ENCODE measurements at places on chromosomes 13 and 19. TPM values are rescaled to one million over a fixed set of nuclear protein-coding genes. Genes with fewer than 3 reads are reported as not detected.
A peak's percentile ranks its signal among the peaks of the same experiment; 100 is the strongest.

DNA sequence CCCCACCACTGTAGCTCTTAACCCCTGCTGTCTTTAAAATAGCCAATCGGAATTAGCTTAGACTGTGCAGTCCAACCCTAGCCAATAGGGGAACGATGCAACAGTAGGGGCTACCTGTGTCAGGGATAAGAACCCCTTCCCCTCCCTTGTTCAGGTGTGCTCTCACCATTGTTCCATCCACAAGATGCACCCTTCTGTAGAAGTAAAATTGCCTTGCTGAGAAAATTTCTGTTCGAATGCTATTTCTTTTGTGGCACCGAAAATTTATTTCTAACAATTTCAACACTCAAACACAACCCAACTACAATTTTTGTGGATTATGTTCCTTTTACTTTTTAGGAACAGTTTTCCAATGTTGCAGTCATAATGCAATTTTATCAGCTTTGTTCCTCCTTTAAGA is 3.6 kb upstream of the ZNF583 start:
- DNase-seq, result no peak

DNA sequence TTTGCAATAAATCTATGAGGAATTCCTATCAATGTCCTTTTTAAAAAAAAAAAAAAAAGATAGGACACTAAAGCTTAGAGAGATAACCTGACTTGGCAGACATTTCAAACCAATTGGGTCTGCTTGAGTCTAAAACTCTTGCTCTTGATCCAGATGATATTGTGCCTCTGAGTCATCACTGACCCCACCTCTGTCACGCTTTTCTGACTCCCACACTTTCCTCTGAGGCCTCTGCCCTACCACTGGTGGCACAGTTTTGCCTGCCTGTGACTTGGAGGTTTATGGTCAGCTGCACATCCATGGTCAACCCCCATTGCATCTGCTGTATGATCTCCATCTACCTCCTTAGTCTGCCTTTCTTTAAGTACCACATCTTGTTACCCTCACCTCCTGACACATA is 328.7 kb downstream of the SPRY2 start:
- DNase-seq, result no peak

- peak; percentile 62 for DNase-seq
These were observed 5.9 kb upstream of the EHD2 start for GRCh38 chr19:47707135-47707925.

- no peak for DNase-seq
These were observed 879.3 kb downstream of the OLFM4 start for GRCh38 chr13:53907891-53908290.

DNA sequence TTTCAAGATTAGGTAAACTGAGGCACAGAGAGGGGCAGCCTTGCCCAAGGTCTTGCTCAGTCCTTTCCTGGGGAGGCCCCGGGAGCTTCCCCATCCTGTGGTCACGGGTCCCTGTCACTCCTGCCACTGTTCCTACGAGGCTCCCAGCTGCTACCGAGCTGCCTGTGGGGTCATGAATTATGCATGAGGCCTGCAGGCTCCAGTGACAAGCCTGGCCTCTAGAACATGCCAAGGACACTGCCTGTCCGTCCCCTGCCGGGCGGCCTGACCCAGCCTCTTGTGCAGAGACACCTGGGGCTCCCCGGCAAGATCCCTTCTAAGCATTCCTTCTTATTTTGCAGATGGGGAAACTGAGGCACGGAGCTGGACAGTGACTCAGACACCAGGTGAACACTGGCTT is 2.7 kb downstream of the FCHO1 start:
- DNase-seq, result no peak

DNA sequence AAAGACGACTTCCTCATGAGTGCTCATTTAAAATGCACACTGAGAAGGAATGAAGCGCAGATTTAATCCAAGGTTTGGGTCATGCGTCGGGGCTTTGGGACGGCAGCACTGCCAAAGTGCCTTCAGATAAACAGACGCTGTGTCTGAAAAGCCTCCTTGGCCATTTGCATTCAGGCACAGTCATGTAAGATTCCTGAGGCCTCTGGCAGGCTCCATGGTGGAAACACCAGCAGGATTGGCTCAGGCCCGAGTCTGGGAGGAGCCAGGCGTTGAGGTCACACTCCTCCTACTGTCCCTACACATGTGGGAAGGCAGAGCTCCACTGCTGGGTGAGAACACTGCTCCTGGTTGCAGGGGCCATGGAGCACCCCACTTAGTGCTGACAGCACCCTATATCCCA is 113.3 kb upstream of the KL start:
- DNase-seq, result no peak

- no peak for DNase-seq
These were observed 2.1 kb upstream of the ATP1A3 start for GRCh38 chr19:41995959-41996797.

DNA sequence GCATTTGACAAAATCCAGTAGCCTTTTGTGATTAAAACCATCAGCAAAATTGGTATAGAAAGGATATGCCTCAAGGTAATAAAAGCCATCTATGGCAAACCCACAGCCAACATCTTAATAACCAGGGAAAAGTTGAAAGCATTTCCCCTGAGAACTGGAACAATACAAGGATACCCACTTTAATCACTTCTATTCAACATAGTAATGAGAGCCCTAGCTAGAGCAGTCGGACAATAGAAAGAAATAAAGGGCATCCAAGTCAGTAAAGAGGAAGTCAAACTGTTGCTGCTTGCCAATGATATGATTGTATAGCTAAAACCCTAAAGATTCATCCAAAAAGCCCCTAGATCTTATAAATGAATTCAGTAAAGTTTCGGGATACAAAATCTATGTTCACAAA is 1510.3 kb downstream of the PCDH9 start:
- DNase-seq, result no peak

DNA sequence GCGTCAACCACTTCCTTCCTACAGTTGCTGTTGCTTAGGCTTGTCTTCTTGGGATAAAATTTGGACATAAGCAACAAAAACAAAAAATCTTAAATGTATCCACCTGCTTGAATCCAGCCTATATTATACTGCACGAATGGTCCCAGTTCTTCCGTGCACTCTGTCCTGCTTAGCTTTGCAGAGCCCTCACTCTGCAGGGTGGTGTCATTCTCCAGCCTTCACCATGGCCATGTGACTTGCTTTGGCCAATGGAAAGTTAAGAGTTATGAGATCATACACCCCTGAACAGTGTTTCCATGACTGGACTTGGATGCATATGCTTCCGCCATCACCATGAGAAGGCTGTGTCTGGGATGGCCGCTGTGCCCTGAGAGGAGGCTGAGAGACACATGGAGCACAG is 27.4 kb upstream of the SACS start:
- no peak for DNase-seq

- no peak for DNase-seq
These were observed 37.1 kb downstream of the MYO9B start for GRCh38 chr19:17112700-17113099.

DNA sequence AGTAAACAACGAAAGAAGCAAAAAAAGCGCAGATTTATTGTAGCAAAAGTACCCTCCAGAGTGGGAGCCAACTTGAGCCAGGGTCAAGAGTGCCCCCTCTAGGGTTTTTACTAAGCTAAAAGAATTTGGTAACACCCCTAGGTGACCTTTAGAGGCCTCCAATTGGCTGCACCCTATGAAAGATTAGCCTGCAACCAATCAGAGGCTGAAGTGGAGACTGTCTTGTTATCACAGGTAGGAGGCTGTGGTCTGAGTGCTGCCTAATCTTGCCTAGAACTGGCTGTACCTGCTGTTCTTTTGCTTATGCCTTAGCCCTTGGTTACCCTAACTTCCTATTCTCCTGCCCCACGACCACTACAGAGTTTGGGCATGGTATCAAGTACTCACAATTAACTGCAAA is 38.3 kb downstream of the ANKRD10 start:
- DNase-seq, result no peak

DNA sequence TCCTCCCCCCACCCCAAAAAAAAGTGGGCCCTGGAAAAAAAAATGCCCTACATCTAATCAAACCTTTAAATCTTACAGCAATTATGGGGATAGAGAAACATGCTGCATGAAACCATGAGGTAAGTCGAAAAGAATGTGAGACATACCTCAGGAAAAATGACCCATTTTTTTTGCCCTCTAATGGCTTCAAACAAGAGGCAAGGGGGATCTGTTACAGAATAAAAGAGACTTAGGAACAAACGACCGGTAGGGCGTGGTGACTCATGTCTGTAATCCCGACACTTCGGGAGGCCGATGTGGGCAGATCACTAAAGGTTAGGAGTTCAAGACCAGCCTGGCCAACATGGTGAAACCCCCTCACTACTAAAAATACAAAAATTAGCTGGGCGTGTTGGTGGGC is 8.4 kb downstream of the RGL3 start:
- peak; percentile 35 for DNase-seq

DNA sequence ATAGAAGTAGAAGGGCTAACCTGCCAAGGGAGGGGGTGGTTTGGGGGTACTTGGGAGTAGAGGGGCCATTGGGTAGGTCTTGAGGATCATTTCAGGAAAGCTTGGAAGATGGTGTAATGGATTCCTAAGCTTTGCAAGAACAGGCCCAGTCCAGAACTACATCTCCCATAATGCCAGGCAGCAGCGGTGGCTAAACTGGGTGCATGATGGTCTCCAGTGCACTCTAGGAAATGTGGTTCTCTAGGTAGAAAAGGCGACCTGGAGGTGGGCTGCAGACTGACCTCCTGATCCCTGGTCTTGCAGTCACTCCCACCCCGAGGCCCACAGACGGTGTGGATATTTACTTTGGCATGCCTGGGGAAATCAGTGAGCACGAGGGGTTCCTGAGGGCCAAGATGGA is 3.8 kb downstream of the APLP1 start:
- no peak for DNase-seq

DNA sequence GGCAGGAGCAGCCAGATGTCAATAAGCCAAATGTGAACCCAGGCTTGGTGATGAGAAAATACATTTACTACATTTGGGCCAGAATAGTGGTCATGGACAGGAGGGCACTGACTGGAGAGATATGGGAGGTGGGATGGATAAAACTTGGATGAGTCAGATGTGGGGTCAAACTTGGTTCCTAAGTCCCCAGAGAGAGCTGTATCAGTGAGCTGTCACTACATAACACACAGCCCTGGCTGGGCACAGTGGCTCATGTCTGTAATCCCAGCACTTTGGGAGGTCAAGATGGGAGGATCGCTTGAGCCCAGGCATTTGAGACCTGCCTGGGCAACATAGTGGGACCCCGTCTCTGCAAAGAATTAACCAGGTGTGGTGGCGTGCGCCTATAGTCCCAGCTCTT is 51.6 kb upstream of the EHD2 start:
- no peak for DNase-seq

DNA sequence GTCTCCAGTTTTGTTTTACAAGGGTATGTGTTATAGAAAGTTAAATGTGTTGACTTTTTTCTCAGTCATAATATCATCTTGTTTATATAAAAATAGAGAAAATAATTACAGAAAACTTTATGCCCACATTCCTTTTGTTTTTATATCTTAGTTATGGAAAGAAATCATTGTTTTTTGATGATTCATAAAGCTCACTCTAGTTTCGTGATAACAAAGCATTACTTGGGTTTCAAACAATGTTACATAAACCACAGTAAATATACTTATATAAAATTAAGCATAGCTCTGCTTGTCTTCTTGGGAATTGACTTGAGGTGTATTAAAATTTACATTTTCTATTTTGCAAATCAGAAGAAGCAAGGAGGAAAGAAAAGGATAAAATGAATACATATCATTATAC is 111.8 kb downstream of the SGCG start:
- DNase-seq, result no peak

DNA sequence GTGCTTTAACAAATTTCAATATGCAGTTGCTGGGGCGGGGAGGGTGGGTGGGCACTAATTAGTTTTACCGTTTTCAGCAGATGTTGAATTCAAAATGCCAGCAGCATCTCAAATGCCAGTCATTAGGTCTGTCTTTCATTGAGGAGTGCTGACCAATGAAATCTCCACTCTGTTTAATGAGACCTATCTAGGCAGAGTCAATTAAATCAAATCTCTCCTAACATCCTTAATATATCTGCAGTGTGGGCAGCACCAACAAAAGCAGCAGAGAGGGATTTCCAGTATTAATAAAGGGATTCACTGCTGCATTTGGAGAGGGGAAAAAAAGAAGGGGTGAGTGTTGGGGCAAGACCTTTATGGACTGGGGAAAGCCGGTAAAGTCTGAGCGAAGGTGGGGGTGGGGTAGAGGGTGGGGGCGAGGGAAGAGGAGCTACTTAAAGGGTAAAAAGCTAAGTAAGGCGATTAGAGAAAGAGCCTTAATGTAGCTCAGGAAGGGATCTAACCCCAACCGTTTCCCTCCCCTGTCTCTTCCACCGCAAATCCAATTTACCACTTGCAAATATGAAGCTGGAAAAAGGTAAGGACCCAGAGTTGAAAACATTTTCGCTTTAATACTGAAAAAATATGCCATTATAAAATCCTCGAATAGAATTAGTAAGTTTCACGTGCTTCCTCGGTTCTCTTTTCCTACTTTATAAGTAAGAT is 4.5 kb downstream of the SLITRK1 start:
- no peak for DNase-seq

GRCh38 chr19:11445141-11445540 is 9.7 kb downstream of the PRKCSH start:
- DNase-seq, result no peak

DNA sequence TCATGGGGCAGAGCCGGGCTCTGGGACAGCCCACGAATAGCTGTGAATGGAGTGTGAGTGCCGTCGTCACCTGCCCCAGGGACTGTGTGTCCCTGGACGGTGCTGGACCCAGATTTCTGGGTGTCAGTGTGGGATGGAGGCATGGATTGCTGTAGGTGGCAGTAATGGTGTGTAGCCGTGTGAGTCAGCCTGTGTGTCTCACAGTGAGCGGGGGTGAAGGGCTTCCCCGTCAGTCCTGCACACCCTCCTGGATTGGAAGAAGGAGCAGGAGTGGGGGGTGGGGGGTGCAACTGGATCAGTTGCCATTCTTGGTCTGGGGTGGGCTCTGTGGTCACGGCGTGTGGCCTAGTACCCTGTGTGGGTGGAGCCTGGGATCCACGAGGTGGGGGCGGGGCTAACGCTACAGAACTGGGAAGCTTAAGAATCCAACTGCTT is 6.5 kb upstream of the LTBP4 start:
- DNase-seq, result peak; percentile 24

GRCh38 chr13:28392428-28392827 is 102.5 kb downstream of the FLT1 start:
- DNase-seq, result no peak

ENOX1 gene
- 1.5 TPM for total RNA-seq

ARRDC5 gene
- not detected for total RNA-seq

KIR3DL1 gene
- total RNA-seq, result not detected

INAFM1 gene
- 2.2 TPM for total RNA-seq

ZNF345 gene
- 1.1 TPM for total RNA-seq

LCP1 gene
- total RNA-seq, result 4.7 TPM

C19orf67 gene
- not detected for total RNA-seq

C5AR2 gene
- not detected for total RNA-seq

SWSAP1 gene
- total RNA-seq, result 2.6 TPM

TMTC4 gene
- total RNA-seq, result 10.6 TPM

UGGT2 gene
- total RNA-seq, result 13.6 TPM

EHD2 gene
- 70.2 TPM for total RNA-seq

ZNF274 gene
- total RNA-seq, result 25.6 TPM

CEACAM3 gene
- not detected for total RNA-seq

SLC5A5 gene
- not detected for total RNA-seq

SMIM24 gene
- total RNA-seq, result not detected

Data from foreskin keratinocyte (primary cell).